CMK (cell line): ENCODE measurements at places on chromosomes 4 and X.

- no peak for DNase-seq
These were observed 305.6 kb downstream of the DCHS2 start for GRCh38 chr4:154186035-154186434.

- no peak for DNase-seq
These were observed 119.7 kb downstream of the SHOX start for GRCh38 chrX:750263-750662.

DNA sequence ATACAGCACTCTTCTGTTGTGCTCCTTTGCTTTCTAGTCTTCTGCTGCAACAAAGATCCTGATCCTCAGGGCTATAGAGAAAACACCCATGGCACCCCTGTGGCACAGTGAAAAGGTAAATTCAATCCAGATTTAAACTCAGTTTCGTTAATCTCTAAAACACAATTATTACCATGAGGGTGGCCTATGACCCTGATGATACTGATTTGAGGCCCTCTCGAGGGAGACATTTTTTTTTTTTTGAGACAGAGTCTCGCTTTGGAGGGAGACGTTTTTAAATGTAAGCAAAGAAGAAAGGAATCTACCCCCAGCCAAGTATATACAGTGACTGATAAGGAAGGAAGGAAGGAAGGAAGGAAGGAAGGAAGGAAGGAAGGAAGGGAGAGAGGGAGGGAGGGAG lies 967.8 kb upstream of the DIAPH2 start:
- no peak for DNase-seq

- DNase-seq: no peak
These were observed 7.8 kb upstream of the CXXC4 start for GRCh38 chr4:104502471-104502870.

DNA sequence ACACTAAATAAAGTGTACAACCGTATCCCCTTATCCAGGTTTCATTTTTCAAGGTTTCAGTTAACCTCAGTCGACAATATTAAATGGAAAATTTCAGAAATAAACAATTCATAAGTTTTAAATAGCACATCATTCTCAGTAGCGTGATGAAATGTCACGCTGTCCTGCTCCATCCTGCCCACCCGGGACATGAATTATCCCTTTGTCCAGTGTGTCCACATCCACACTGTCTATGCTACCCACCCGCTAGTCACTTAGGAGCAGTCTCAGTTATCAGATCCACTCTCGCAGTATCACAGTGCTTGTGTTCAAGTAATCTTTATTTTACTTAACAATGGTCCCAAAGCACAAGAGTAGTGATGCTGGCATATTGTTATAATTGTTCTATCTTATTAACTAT lies 54.7 kb downstream of the FRYL start:
- no peak for DNase-seq

GRCh38 chrX:153685156-153685536 lies 2.6 kb upstream of the SLC6A8 start:
- no peak for DNase-seq

- no peak for DNase-seq
These were observed 58.6 kb upstream of the ADRA2C start for GRCh38 chr4:3707423-3708102.

GRCh38 chr4:24881508-24882196 lies 31.2 kb downstream of the CCDC149 start:
- no peak for DNase-seq

GRCh38 chr4:78542373-78542772 lies 9.2 kb upstream of the ANXA3 start:
- no peak for DNase-seq

- no peak for DNase-seq
These were observed 102.5 kb upstream of the MYOZ2 start for GRCh38 chr4:119032921-119033685.

- no peak for DNase-seq
These were observed 128.4 kb downstream of the SH3RF1 start for GRCh38 chr4:169142391-169142790.
